Mucosa of descending colon (tissue), 3 donors: ENCODE measurements at places on chromosomes 4 and X. TPM values are rescaled to one million over a fixed set of nuclear protein-coding genes. Genes with fewer than 3 reads are reported as not detected.

DNA sequence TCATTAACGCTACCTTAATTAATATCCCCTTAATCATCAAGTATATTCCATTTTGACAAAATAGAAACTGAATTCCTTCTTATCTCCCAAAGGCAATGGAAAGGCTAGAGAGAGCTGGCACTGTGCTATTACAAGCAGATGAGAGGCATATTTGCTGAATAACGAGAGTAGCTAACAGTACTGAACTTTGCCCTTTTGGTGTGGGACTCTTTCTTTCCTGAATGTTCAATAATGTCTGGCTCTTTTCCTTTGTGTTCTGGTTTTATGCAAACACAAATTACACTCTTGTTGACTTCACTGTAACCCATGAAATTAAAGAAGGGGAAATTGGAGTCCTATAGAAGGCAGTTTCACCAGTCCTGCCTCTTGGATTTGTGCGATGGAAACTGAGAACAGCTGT lies 63.5 kb downstream of the SHROOM3 start:
- DNase-seq, result no peak

CT55 gene
- total RNA-seq, result not detected

PDE6B gene
- total RNA-seq, result 1.2 TPM

DNA sequence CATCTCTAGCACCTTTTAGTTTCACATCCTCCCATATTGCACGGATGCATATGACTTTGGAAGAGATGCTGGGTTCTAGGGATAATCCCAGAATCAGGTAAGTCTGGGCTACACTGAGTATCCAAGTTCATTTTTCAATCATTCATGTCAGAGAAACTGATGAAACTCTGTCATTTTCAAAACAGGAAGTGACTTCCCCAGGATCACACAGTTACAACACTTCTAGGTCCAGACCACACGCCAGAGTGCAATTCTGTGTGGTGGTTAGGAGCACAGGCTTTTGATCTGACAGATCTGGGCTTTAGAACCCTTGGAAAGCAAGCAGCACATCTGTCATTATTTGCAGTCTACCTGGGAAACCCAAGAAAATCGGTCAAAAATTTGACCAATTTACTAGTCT lies 52.1 kb upstream of the CDKN2AIP start:
- DNase-seq, result no peak

DNA sequence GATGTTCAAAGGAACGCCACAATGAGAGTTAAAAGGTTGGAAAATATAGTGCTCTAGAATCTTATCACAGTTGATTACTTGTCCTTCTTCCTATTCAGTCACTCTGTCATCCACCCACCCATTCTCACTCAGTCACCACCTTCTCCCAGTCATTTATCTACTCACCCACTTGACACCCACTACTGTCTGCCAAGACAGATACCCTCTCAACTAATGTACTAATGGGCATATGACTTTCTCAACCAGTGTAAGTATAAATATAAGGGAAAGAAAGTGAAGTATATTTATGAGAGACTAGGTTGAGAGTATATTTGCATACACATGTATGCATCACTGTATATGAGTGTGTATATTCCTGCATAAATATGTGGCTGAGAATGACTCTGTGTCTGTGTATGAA lies 20.0 kb downstream of the MID2 start:
- DNase-seq, result no peak

GRCh38 chr4:132763465-132763864 lies 385.6 kb upstream of the PCDH10 start:
- DNase-seq, result no peak

SPATA4 gene
- 0.57 TPM for total RNA-seq

DNA sequence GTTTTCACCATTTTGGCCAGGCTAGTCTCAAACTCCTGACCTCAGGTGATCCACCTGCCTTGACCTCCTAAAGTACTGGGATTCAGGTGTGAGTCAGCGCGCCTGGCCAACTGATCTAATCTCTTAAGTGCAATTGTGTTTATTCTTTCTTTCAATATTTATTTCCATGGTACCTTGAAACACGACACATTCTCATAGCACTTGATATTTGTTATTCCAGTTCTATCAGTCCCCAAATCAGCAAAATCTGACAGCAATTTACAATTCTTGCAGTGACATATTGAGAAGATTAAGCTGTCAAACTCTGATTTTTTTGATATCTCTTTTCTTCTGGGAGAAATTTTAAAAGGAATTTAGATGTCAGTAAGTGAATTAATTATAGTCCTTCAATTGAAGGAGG lies 218.1 kb upstream of the FAT4 start:
- DNase-seq, result no peak

- no peak for DNase-seq
These were observed 106.7 kb upstream of the BMP2K start for GRCh38 chr4:78669453-78669852.

GRCh38 chr4:189835505-189835904 lies 105.2 kb upstream of the FRG1 start:
- no peak for DNase-seq

GRCh38 chrX:100207331-100208024 lies 202.6 kb downstream of the PCDH19 start:
- no peak for DNase-seq

- no peak for DNase-seq
These were observed 112.9 kb downstream of the AMMECR1 start for GRCh38 chrX:110204986-110205385.

DNA sequence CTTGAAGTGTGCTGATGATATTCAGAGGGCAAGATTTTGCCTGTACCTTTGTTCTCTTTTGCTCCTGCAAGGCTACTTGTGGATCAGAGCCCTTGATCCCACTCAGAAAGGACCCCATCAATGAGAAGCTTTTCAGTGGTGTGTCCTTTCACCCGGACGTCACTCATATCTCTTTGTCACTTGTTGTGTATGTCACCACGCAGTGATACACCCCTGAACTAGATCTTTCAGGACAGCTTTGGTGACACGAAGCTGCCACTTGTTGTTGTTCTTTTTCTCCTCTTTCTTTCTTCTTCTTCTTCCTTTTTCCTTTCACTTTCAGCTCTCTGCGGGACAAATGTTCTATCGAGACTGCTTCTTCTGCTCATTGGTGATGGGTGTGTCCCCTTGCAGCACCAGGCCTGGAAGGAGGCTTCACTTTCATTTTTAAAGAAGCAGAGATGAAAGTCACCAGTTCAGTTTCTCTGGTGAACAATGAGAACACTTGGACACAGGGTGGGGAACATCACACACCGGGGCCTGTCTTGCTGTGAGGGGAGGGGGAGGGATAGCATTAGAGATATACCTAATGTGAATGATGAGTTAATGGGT lies 83.6 kb downstream of the NBDY start:
- DNase-seq, result peak; percentile 12

GRCh38 chr4:95959633-95960032 lies 119.7 kb downstream of the PDHA2 start:
- no peak for DNase-seq

GRCh38 chr4:1572010-1572385 lies 112.1 kb downstream of the FAM53A start:
- DNase-seq, result peak; percentile 25

TRMT2B gene
- 21.9 TPM for total RNA-seq

ZNF157 gene
- total RNA-seq, result not detected

SHISA3 gene
- 1.6 TPM for total RNA-seq

DNA sequence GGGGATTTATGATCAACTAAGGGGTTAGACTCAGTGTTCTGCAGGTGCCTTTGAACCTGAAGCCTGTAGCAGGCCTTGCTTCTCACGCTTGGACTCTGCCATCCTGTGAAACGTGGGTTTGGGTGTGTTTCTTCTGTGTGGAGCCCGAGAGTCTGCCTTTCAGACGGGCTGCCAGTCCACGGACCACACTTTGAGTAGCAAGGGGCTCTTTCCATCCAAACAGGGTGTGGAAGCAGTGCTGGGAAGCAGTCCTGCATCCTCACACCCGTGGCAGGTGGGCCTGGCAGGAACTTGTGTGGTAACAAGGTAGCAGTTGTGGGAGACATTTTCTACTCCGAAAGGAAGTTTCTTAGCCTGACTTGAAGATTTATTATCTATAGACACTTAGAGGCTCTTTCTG lies 22.7 kb downstream of the RGS12 start:
- DNase-seq, result no peak

DNA sequence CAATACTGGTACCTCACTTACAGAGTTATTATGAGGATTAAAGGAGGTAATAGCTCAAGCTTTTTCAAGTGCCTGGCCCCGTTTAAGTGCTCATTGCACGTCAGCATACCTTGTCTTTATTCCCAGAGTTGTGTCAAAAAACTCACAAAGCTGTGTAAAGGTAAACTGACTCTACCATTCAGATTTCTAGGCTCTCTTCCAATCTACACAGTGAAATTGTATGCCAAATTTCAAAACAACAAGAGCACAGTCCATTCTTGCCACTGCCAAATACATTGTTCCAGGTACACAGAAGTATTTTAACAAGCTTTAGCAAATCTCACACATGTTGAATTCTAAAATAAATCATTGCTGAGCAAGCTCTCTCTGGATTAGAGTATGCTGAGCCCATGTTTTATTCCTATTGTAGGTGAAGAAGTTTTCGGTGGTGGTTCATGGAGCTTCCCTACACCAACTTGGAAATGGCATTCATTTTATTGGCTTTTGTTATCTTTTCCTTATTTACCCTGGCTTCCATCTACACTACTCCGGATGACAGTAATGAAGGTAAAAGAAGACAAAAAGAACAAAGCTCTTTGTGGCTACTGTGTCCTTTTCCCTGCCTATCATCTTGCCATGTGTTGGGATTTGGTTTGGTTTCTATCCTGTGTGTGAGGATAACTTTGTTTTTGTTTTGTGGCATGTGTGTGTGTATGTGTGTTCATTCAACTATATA lies 16.2 kb downstream of the SMIM31 start:
- DNase-seq, result no peak

FAM236D gene
- not detected for total RNA-seq

GRCh38 chr4:29805245-29805644 lies 914.9 kb upstream of the PCDH7 start:
- no peak for DNase-seq

GRCh38 chrX:122913764-122914163 lies 270.3 kb upstream of the GRIA3 start:
- no peak for DNase-seq

- no peak for DNase-seq
These were observed 26.9 kb downstream of the ARSJ start for GRCh38 chr4:113952452-113953029.

DNA sequence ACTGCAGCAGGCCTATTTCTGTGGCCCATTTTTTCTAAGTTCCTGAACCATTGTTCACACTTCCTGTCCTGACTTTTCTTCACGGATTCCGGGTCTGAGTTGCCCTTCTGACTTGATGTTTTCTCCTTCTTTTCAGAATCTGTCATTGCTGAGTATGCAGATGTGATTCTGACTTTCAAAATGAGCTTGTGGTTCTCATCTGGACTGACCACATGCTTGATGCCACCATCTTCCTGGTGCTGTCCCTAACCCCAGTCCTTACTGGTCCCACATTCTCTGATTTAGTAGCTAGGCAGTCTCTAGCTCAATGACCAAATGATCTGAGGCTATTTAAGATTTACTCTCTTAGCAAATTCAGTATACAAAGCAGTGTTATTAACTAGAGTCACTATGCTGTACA lies 822.3 kb upstream of the TENM3 start:
- no peak for DNase-seq

DHRSX gene
- 24.9 TPM for total RNA-seq
